ENCODE measurements at places on chromosomes 2 and 18.

GRCh38 chr2:43399515-43400264 is 173.3 kb upstream of the ZFP36L2 start:
- DNase-seq: peak; percentile 46

DNA sequence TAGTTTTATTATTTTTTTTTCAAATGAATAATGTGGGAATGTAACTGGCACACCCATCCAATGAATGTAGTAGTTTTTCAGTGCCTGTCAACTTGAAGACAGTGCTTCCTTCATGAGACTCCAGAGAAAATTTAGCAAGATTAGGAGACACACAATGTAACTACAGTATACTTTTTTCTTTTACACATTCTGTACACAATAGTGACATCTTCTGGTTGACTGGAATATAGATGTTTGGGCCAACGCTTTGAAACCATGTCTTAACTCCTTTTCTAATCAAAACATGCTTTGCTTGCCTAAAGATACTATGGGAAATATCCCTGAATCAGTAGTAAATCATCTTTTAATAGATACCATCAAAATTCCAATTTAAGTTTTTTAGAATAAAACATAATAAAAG is 229.5 kb upstream of the ZC3H15 start:
- peak; percentile 73 for DNase-seq

- no peak for DNase-seq
Measured at GRCh38 chr2:234142530-234142929, 92.0 kb downstream of the SPP2 start.

DNA sequence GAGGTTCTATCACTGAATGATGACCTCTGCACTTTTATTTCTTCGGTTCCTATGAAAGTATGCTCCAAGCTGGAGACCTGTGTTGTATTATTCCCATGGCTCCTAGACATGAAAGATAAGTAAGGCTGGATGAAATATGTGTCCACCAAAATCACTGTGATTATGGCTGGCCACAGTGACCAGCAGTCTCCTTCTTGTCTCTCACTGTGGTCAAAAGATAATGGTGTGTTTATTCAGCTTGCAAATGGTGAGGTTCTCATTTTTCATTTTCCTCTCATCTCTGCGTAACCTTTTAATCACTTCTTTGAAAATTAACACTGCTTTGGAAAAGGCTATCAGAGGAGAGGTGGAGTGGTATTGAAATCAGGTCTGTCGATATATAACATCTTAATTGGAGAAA is 107.8 kb upstream of the DAPL1 start:
- no peak for DNase-seq

- no peak for DNase-seq
Measured at GRCh38 chr2:3606370-3607201, 11.7 kb downstream of the COLEC11 start.

DNA sequence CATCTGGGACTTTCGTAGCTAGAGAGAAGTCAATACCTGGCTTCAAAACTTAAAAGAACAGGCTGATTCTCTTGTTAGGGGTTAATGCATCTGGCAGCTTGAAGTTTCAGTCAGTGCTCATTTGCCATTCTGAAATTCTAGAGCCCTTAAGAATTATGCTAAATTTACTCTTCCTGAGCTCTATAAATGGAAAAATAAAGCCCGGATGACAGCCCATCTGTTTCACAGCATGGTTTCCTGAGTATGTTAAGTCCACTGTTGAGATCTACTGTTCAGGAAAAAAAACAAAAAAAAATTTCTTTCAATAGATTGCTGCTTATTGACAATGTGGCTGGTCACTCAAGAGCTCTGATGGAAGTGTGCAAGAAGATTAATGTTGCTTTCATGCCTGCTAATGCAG is 101.3 kb upstream of the RPE start:
- no peak for DNase-seq

Data from COLO829 (cell line).